ENCODE measurements at places on chromosomes 11 and 22. TPM values are rescaled to one million over a fixed set of nuclear protein-coding genes. Genes with fewer than 3 reads are reported as not detected.
A peak's percentile ranks its signal among the peaks of the same experiment; 100 is the strongest.

Gene EXPH5
- total RNA-seq, result 0.80 TPM

DNA sequence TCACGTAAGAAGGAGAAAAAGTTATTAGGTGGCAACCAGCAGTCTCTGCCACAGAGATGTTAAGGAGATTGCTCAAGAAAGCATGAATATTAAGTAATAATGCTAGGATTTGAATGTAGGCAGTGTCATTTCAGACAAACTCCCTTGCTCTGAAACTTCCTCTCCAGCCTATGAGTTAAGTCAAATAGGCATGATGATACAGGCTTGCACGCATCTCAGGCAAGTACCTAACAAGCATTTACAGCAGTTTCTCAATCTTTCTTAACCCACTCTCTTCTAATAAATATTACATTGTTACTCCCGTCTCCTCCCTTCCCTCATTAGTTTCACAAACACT is 72.7 kb downstream of the RAB38 start:
- no peaks in the 10 kb centered on the region for H3K27me3 ChIP-seq
- H3K4me3 ChIP-seq, result no peak overlapping the region
- no peaks in the 10 kb centered on the region for H3K4me1 ChIP-seq
- DNase-seq, result no peak
- no peak overlapping the region for H3K27ac ChIP-seq

DNA sequence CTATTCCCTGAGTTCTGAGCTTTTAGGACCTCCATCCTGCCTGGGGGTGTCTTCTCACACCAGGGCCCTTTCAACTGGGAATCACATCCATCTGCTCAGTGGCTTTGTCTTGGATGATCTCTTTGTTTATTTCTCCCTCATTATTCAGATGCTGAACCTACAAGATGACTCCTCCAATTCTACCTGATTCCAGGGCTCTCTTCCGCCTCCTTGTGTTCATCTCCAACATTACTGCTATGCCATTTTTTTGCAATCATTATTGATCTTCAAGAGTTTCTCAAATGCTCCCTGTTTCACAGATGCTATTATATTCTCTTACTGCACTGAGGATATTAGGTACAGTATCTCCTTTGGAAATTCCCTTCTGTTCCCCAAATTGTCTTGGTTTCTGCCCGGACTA is 307.7 kb downstream of the SHANK2 start:
- no peaks in the 10 kb centered on the region for H3K4me1 ChIP-seq
- H3K27ac ChIP-seq, result no peak overlapping the region
- no peaks in the 10 kb centered on the region for H3K36me3 ChIP-seq
- peaks cover 4% of the 10 kb centered on the region for H3K27me3 ChIP-seq
- no peak for DNase-seq
- no peak overlapping the region for H3K4me3 ChIP-seq

DNA sequence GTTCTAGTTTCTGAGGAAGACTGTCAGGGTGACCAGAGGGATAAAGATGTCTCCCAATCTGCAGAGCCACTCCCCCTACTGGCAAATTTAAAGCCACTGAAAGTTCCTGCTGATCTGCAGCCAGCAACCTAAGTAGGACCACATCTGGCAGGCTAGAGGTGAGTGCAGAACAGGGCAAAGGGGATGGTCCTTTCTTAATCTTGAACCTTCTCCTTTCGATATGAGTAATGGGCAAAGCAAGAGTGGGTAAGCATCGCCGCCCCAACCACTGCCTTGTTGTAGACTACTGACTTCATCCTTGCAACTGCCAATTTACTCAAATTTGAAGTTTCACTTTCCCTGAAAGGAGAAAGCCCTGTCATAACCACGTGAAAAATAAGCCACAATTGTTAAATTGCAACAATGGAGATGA is 30.7 kb downstream of the SCUBE2 start:
- H3K4me3 ChIP-seq, result no peak overlapping the region
- H3K27ac ChIP-seq, result no peak overlapping the region
- peaks cover 9% of the 10 kb centered on the region for H3K4me1 ChIP-seq
- no peaks in the 10 kb centered on the region for H3K27me3 ChIP-seq
- peaks cover 6% of the 10 kb centered on the region for H3K36me3 ChIP-seq
- DNase-seq, result no peak

Gene SMARCB1
- 43.0 TPM for total RNA-seq

GRCh38 chr11:2084721-2085120 is 54.5 kb downstream of the IGF2 start:
- H3K36me3 ChIP-seq, result no peaks in the 10 kb centered on the region
- no peak overlapping the region for H3K4me3 ChIP-seq
- no peak for DNase-seq
- no peaks in the 10 kb centered on the region for H3K27me3 ChIP-seq
- no peaks in the 10 kb centered on the region for H3K4me1 ChIP-seq

- H3K4me3 ChIP-seq, result no peak overlapping the region
- DNase-seq, result no peak
- no peaks in the 10 kb centered on the region for H3K36me3 ChIP-seq
- no peak overlapping the region for H3K27ac ChIP-seq
- H3K4me1 ChIP-seq, result no peaks in the 10 kb centered on the region
- no peaks in the 10 kb centered on the region for H3K27me3 ChIP-seq
Measured at GRCh38 chr22:48893288-48894063, 934.2 kb downstream of the BRD1 start.

- no peaks in the 10 kb centered on the region for H3K27me3 ChIP-seq
- H3K4me1 ChIP-seq, result peaks cover 4% of the 10 kb centered on the region
- no peaks in the 10 kb centered on the region for H3K36me3 ChIP-seq
- no peak overlapping the region for H3K4me3 ChIP-seq
Measured at GRCh38 chr11:94521684-94522083, 9.4 kb downstream of the C11orf97 start.

- H3K4me1 ChIP-seq, result no peaks in the 10 kb centered on the region
- H3K4me3 ChIP-seq, result no peak overlapping the region
- no peaks in the 10 kb centered on the region for H3K27me3 ChIP-seq
Measured at GRCh38 chr11:38046571-38047135, 1448.6 kb upstream of the RAG2 start.

Gene SCO2
- total RNA-seq, result 0.40 TPM

GRCh38 chr22:22813126-22814075 is 74.2 kb upstream of the IGLL5 start:
- no peak overlapping the region for H3K27ac ChIP-seq
- H3K4me1 ChIP-seq, result no peaks in the 10 kb centered on the region
- no peak overlapping the region for H3K4me3 ChIP-seq

DNA sequence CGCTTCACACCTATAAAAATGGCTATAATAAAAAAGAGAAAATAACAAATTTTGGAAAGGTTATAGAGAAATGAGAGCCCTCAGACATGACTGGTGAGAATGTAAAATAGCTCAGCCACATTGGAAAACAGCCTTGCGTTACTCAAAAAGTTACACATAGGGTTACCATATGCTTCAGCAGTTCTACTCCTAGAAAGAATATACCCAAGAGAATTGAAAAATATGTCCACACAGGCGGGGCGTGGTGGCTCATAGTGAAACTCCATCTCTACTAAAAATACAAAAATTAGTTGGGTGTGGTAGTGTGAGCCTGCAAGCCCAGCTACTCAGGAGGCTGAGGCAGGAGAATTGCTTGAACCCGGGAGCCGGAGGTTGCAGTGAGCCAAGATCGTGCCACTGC is 7.6 kb upstream of the JHY start:
- no peak for DNase-seq
- H3K4me3 ChIP-seq, result no peak overlapping the region
- no peaks in the 10 kb centered on the region for H3K4me1 ChIP-seq
- H3K27me3 ChIP-seq, result peaks cover 9% of the 10 kb centered on the region

Gene ANO9
- total RNA-seq, result 0.09 TPM

DNA sequence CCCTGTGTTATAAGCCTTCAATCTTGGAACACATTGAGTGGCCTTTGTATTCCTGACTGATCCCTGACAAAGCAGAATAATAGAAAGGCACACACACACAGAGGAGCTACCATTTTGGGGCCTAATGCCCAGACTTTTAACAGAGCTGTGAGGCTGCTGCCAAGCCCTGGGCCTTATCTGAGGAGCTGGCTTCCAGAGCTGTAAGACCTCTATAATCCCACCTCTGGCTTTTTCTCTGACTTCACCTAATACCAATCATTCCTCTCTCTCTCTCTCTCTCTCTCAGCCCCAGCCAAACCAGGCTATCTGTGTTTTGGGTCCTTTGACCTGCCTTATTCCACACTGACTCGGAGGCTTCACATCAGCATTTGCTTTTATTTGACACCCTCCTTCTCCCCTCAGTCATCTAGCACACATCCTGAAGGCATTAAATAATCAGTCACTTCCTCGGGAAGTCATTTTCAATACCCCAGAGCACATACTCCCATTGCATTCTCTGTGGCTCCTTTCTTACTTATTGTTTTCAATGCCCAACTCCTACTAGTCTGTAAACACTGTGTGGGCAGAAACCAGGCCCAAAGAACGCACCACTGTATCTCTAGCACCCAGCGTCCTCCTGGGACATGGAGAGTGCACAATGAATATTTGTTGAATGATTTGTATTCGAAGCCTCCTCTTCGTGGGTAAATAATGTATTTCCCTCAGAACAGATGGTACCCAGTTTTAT is 21.2 kb upstream of the TRIM44 start:
- no peak for DNase-seq
- H3K4me1 ChIP-seq, result no peaks in the 10 kb centered on the region
- H3K36me3 ChIP-seq, result no peaks in the 10 kb centered on the region
- no peaks in the 10 kb centered on the region for H3K27me3 ChIP-seq
- H3K27ac ChIP-seq, result no peak overlapping the region

DNA sequence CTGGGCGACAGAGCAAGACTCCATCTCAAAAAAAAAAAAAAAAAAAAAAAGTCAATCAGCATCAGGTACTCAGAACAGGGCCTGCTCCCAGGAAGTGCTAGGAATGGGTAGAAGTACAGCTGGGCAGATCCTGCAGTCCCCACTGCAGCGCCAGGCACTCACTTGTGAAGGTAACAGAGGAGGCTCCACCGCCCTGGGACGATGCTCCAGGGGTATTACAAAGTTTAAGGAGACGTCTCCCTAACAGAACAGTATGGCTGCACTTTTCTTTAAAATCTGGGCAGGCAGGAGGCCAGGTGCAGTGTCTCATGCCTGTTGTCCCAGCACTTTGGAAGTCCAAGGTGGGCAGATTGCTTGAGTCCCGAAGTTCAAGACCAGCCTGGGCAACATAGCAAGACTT is 1449.0 kb downstream of the BRD1 start:
- peaks cover 5% of the 10 kb centered on the region for H3K27me3 ChIP-seq
- H3K27ac ChIP-seq, result no peak overlapping the region
- H3K36me3 ChIP-seq, result no peaks in the 10 kb centered on the region
- no peak for DNase-seq

- H3K27ac ChIP-seq, result no peak overlapping the region
- no peaks in the 10 kb centered on the region for H3K36me3 ChIP-seq
- peaks cover 71% of the 10 kb centered on the region for H3K27me3 ChIP-seq
- no peak overlapping the region for H3K4me3 ChIP-seq
- H3K4me1 ChIP-seq, result peaks cover 12% of the 10 kb centered on the region
Measured at GRCh38 chr11:417652-418342, 3.0 kb upstream of the SIGIRR start.

GRCh38 chr11:67440229-67441097 is 2.8 kb downstream of the CORO1B start:
- peak overlapping the region; percentile 7 for H3K27ac ChIP-seq
- no peak for DNase-seq
- H3K36me3 ChIP-seq, result peaks cover 43% of the 10 kb centered on the region
- no peaks in the 10 kb centered on the region for H3K27me3 ChIP-seq

GRCh38 chr11:76086743-76087635 is 119.3 kb downstream of the WNT11 start:
- H3K4me1 ChIP-seq, result no peaks in the 10 kb centered on the region
- H3K36me3 ChIP-seq, result no peaks in the 10 kb centered on the region
- no peaks in the 10 kb centered on the region for H3K27me3 ChIP-seq
- no peak for DNase-seq
- H3K27ac ChIP-seq, result no peak overlapping the region

Gene ZDHHC13
- total RNA-seq, result 6.3 TPM

DNA sequence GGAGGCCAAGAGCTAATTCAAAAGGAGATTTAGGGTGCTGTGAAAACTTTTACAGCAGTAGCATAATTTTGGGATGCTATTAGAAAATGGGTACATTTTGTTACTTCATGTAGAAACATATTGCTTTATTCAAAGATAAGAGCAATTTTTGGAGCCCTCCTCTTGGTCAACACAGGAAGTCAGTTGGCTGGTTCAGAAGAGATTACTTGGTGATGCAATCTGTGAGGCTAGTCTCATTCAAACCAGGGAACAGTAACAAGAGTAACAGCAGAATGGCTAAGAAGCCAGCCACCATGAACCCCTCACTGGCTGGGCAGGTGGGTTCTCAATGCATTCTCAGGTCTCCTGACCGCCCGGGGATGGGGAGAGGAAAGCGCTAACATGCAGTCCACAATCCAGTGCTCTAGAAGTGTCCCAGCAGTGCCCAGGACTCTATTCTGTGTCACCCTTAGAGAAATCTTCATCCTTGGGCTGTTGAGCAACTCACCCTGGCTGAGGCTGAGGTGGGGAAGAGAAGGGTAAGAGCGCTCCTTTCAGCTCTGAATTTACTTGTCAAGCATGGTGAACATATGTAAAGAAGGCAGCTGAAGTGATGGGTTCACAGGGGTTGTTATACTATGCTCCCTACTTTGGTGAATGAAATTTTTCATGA is 262.2 kb upstream of the UBASH3B start:
- H3K4me3 ChIP-seq, result no peak overlapping the region
- no peak for DNase-seq
- no peak overlapping the region for H3K27ac ChIP-seq
- H3K4me1 ChIP-seq, result peaks cover 11% of the 10 kb centered on the region
- H3K36me3 ChIP-seq, result no peaks in the 10 kb centered on the region
- no peaks in the 10 kb centered on the region for H3K27me3 ChIP-seq

Gene OR51B2
- 0.09 TPM for total RNA-seq

Gene C1QTNF5
- 34.9 TPM for total RNA-seq

- no peaks in the 10 kb centered on the region for H3K4me1 ChIP-seq
- no peak for DNase-seq
- H3K27ac ChIP-seq, result no peak overlapping the region
Measured at GRCh38 chr11:113372309-113372708, 15.3 kb upstream of the ANKK1 start.

GRCh38 chr11:114612686-114613085 is 17.1 kb upstream of the NXPE4 start:
- no peak for DNase-seq
- no peaks in the 10 kb centered on the region for H3K4me1 ChIP-seq
- no peaks in the 10 kb centered on the region for H3K36me3 ChIP-seq
- H3K4me3 ChIP-seq, result no peak overlapping the region
- H3K27ac ChIP-seq, result no peak overlapping the region
- no peaks in the 10 kb centered on the region for H3K27me3 ChIP-seq

GRCh38 chr11:64531906-64532312 is 59.1 kb upstream of the SLC22A12 start:
- H3K4me1 ChIP-seq, result no peaks in the 10 kb centered on the region

DNA sequence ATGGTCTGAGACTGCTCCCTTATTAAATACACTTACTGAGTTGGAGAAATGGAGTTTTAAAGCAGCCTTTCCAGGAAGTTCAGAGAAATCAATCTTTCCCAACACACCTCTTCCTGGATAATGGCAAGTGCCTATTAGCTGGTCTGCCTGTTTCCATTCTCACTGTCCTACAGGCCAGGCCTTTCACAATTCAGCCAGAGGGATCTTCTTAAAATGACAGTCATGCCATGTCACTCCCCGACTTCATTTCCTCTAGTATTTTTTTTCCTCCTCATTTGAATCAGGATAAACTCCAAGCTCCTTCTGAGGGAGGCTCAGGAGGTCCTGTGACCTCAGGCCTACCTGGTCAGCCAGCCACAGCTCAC is 62.6 kb downstream of the FDX1 start:
- peaks cover 12% of the 10 kb centered on the region for H3K4me1 ChIP-seq
- H3K36me3 ChIP-seq, result no peaks in the 10 kb centered on the region
- DNase-seq, result no peak

GRCh38 chr11:64060861-64061444 is 25.2 kb downstream of the FLRT1 start:
- no peak overlapping the region for H3K27ac ChIP-seq
- no peaks in the 10 kb centered on the region for H3K36me3 ChIP-seq
- H3K4me3 ChIP-seq, result peak overlapping the region; percentile 18

Gene RRP8
- 24.3 TPM for total RNA-seq

- H3K27me3 ChIP-seq, result no peaks in the 10 kb centered on the region
- H3K36me3 ChIP-seq, result no peaks in the 10 kb centered on the region
- no peaks in the 10 kb centered on the region for H3K4me1 ChIP-seq
- H3K4me3 ChIP-seq, result no peak overlapping the region
Measured at GRCh38 chr11:108871152-108871551, 206.3 kb downstream of the DDX10 start.

Gene HEPHL1
- not detected for total RNA-seq
